Sigmoid colon (tissue), 7 donors: ENCODE measurements at places on chromosomes 2 and 18. TPM values are rescaled to one million over a fixed set of nuclear protein-coding genes. Genes with fewer than 3 reads are reported as not detected.

- no peaks in the 10 kb centered on the region for H3K36me3 ChIP-seq
- H3K4me1 ChIP-seq = no peaks in the 10 kb centered on the region
- no peak overlapping the region for H3K4me3 ChIP-seq
- H3K27ac ChIP-seq = peak overlapping the region; percentile 32
- no peak for DNase-seq
Observed at GRCh38 chr2:106147665-106148064, 46.4 kb downstream of the UXS1 start.

GRCh38 chr18:73896685-73897084 lies 250.9 kb downstream of the FBXO15 start:
- H3K36me3 ChIP-seq = no peaks in the 10 kb centered on the region
- no peak for DNase-seq
- no peaks in the 10 kb centered on the region for H3K4me1 ChIP-seq
- H3K27ac ChIP-seq = no peak overlapping the region

DNA sequence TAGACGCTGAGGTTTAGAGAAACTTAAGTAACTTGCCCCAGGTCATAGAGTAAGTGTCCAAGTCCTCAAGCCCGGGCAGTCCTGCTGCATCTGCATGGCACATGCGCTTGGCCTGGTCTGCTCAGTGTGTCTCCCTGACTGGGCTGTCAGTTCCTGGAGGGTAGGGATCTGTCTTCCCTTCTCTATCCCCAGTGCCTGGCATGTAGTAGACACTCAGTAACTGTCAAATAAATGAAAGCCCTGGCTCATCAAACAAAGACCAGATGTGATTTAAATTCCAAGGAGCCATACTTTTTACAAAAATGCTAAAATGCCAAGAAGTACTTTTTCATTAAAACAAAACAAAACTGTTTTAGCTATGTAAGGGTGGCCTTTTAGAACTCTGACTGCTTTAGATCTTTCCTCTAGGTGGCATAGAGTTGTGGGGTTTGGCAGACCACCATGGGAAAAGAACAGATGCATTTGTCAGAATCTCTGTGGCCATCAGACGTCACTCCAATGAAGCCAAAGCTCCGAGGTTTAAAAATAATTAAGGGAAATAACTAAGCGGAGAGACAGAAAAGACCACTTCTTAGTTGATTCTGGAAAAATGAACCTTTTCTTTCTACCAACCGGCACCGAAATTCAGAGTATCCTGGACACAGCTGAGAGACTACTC lies 34.0 kb downstream of the EPAS1 start:
- no peaks in the 10 kb centered on the region for H3K36me3 ChIP-seq
- peak overlapping the region; percentile 24 for H3K27ac ChIP-seq
- H3K4me1 ChIP-seq = peaks cover 54% of the 10 kb centered on the region
- no peak overlapping the region for H3K4me3 ChIP-seq

GRCh38 chr2:222306393-222307142 lies 7.8 kb upstream of the PAX3 start:
- no peak for DNase-seq
- H3K27ac ChIP-seq = no peak overlapping the region
- H3K4me1 ChIP-seq = peaks cover 30% of the 10 kb centered on the region
- peak overlapping the region; percentile 46 for H3K4me3 ChIP-seq

GRCh38 chr2:215416656-215417055 lies 19.2 kb downstream of the FN1 start:
- H3K27ac ChIP-seq = peak overlapping the region; percentile 57
- H3K27me3 ChIP-seq = no peaks in the 10 kb centered on the region
- H3K36me3 ChIP-seq = peaks cover 100% of the 10 kb centered on the region
- H3K4me1 ChIP-seq = no peaks in the 10 kb centered on the region
- no peak overlapping the region for H3K4me3 ChIP-seq
- DNase-seq = no peak

DNA sequence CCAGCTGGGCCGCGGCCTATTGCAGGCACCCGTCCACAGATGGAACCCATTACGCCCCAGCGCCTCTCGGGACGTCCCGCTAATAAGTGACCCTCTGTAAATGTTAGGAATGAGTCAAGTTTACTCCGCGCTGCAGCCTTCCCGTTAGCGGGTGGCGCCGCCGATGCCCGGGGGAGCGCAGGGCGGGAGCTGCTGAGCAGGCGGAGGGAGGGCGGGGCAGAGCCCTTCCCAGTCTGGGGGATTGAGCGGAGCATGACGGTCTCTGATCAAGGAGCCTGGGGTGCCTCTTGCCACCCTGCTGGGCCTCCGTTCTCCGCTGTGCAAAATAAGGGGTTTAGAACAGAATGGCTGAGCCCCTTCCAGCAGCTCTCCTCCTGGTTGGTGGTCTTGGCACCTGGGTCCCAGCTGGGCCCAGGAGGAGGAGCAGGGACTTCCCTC lies 10.5 kb downstream of the CROCC2 start:
- peaks cover 47% of the 10 kb centered on the region for H3K27me3 ChIP-seq
- H3K4me3 ChIP-seq = no peak overlapping the region
- peak; percentile 72 for DNase-seq
- H3K27ac ChIP-seq = no peak overlapping the region
- peaks cover 16% of the 10 kb centered on the region for H3K4me1 ChIP-seq
- no peaks in the 10 kb centered on the region for H3K36me3 ChIP-seq

DNA sequence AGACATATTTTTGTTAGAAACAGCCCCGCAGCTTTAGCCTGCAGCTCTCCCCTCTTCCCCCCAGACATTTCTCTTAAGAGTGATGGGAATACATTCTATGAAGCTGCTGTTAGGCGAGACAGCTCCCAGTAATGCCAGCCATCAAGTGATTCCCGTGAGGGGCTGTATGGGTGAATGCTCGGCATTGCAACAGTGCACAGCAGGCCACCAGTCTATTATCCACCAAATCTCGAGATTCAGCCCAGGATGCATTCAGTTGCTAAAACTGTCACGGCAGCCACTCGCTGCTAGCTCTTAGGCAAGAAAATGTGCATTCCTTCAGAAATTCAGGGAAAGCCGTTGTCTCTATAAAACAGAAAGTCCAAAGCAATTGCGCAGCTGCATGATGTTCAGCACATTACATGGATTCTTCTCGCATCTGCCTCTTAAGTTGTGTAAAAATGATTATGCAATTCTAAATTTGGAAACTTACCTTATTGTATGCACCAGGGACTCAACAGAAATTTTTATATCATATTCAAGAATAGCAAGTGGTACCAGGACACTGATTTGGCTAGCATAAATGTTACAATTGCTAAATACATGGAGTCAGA lies 211.3 kb upstream of the ARL4C start:
- no peak overlapping the region for H3K4me3 ChIP-seq
- no peak overlapping the region for H3K27ac ChIP-seq
- H3K4me1 ChIP-seq = no peaks in the 10 kb centered on the region

- peak overlapping the region; percentile 81 for H3K27ac ChIP-seq
- H3K36me3 ChIP-seq = no peaks in the 10 kb centered on the region
- H3K4me1 ChIP-seq = peaks cover 78% of the 10 kb centered on the region
- H3K27me3 ChIP-seq = no peaks in the 10 kb centered on the region
- H3K4me3 ChIP-seq = no peak overlapping the region
- no peak for DNase-seq
Observed at GRCh38 chr2:36458106-36458505, 102.5 kb downstream of the CRIM1 start.

DNA sequence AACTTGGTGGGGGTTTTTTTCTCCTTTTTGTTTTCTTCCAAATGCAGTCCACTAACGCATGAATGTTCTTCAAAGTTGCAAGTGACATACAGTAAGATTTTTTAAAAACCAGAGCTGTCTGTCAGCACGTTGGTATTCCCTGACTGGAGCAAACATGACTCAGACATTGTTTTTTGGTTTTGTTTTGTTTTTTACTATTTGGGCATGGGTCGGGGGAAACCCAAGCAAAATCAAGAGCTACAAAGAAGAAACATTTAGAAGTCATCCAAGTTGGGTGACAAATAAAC lies 726 bp upstream of the CCDC88A start:
- H3K36me3 ChIP-seq = no peaks in the 10 kb centered on the region
- peak overlapping the region; percentile 77 for H3K4me3 ChIP-seq
- peaks cover 13% of the 10 kb centered on the region for H3K4me1 ChIP-seq
- peak overlapping the region; percentile 91 for H3K27ac ChIP-seq

GRCh38 chr2:3584076-3584475 lies 9.0 kb downstream of the RPS7 start:
- no peak overlapping the region for H3K4me3 ChIP-seq
- peaks cover 19% of the 10 kb centered on the region for H3K4me1 ChIP-seq

- no peaks in the 10 kb centered on the region for H3K4me1 ChIP-seq
- H3K27me3 ChIP-seq = no peaks in the 10 kb centered on the region
- no peak overlapping the region for H3K4me3 ChIP-seq
- H3K36me3 ChIP-seq = no peaks in the 10 kb centered on the region
- H3K27ac ChIP-seq = no peak overlapping the region
Observed at GRCh38 chr18:46688853-46689525, 32.0 kb upstream of the LOXHD1 start.

NETO1 gene
- total RNA-seq = under 0.01 TPM

DNA sequence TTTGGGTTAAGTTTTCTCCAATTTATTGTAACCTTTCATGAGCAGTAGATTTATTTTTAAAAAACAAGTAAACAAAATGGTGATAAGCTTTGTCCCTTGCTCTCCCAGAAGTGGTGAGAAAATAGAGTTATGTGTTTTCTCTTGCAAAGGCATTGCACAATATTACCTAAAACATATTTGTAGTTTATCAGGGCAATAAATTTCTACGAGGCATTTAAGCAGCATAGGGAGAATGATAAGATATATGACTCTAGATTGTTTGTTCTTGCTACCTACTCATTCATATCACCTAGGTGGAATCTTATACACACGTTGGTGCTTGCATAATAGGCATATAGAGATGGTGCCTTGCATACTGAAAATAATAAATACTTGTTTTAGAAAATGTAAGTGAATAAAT lies 201.7 kb downstream of the MYO1B start:
- H3K4me3 ChIP-seq = no peak overlapping the region
- DNase-seq = no peak
- H3K4me1 ChIP-seq = no peaks in the 10 kb centered on the region
- H3K27me3 ChIP-seq = no peaks in the 10 kb centered on the region

DNA sequence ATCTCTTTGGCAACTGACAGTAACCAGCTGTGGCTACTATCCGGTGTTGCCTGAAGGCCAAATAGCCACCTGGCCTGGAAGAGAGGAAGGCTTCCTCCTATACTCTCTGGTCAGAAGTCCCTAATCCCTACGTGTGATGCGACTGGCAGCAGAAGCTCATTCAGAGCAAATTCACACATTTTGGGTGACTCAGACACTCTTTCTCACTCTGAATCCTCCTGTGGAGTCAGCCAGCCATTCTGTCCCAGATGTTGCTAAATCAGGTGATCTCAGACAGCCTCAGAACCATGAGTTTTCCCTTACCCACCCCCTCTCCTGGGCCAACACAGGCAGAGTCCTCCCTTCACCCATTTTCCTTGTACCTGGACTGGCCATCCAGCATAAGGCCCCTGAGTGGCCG lies 34.7 kb downstream of the CFAP53 start:
- DNase-seq = no peak
- H3K4me1 ChIP-seq = no peaks in the 10 kb centered on the region
- H3K27me3 ChIP-seq = no peaks in the 10 kb centered on the region
- H3K36me3 ChIP-seq = no peaks in the 10 kb centered on the region
- no peak overlapping the region for H3K4me3 ChIP-seq

YIPF4 gene
- 26.4 TPM for total RNA-seq

DNA sequence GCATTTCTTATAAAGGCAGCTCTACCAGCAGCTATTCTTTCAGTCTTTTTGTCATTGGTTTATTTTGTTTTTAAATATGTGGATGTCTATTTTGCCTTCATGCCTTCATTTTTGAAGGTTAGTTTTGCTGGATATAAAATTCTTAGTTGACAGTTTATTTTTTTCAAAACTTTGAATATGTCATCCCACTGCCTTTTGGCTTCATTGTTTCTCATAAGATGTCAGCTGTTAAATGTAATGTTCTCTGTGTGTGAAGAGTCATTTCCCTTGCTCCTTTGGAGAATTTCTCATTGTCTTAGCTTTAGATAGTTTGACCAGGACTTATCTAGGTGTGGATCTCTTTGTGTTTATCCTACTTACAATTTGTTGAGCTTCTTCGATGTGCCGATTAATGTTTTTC lies 213.5 kb downstream of the KIAA1328 start:
- H3K4me3 ChIP-seq = no peak overlapping the region
- no peaks in the 10 kb centered on the region for H3K36me3 ChIP-seq
- DNase-seq = no peak
- H3K27me3 ChIP-seq = no peaks in the 10 kb centered on the region
- H3K4me1 ChIP-seq = no peaks in the 10 kb centered on the region

IL1RL2 gene
- not detected for total RNA-seq

- H3K36me3 ChIP-seq = no peaks in the 10 kb centered on the region
- H3K4me3 ChIP-seq = no peak overlapping the region
- peak; percentile 71 for DNase-seq
- H3K27me3 ChIP-seq = no peaks in the 10 kb centered on the region
- H3K4me1 ChIP-seq = no peaks in the 10 kb centered on the region
Observed at GRCh38 chr2:187499941-187500532, 52.0 kb upstream of the CALCRL start.

DNA sequence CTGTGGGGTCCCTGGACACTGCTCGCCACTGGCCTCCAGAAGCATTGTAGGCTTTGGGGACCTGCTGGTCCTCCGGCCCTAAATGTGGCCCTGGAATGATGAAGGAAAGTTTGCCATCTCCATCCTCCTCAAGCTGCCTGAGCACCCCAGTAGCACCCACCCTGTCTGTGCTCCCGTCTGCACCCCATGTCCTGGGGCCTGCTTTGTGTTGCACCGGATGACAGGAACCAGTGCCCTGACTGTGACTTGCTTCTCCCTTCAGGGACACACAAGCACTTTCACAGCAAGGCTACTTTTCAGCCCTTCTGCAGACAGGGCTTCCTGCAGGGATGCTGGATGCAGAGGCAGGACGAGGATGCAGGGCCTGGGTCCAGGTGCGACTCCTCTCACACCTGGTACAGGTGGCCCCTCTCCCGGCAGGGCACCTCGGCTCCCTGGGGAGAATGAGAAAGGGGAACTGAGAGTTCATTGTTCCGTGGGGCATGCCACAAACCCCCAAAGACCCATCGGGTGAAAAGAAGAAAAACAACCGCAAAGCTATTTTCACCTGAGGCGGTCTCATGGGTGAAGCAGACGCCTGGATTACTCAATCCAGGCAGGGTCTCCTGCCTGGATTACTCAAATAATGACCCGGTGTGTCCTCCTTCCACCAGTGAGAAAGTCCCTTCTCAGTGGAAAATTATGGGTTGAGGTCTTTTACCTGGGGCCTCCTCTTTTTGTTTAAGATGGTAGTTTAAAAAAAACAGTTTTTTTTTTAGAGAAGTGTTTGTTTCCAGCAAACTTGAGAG lies 74.9 kb downstream of the LONRF2 start:
- no peak overlapping the region for H3K4me3 ChIP-seq
- H3K36me3 ChIP-seq = no peaks in the 10 kb centered on the region
- no peak for DNase-seq
- H3K4me1 ChIP-seq = peaks cover 7% of the 10 kb centered on the region
- no peak overlapping the region for H3K27ac ChIP-seq

NT5C1B gene
- total RNA-seq = not detected

- DNase-seq = no peak
- H3K4me3 ChIP-seq = no peak overlapping the region
- H3K36me3 ChIP-seq = no peaks in the 10 kb centered on the region
- no peaks in the 10 kb centered on the region for H3K27me3 ChIP-seq
- no peaks in the 10 kb centered on the region for H3K4me1 ChIP-seq
- H3K27ac ChIP-seq = no peak overlapping the region
Observed at GRCh38 chr18:5413447-5413846, 117.9 kb upstream of the ZBTB14 start.

GRCh38 chr2:6827566-6828298 lies 38.0 kb downstream of the CMPK2 start:
- H3K4me1 ChIP-seq = peaks cover 18% of the 10 kb centered on the region
- peak overlapping the region; percentile 30 for H3K27ac ChIP-seq
- no peak for DNase-seq
- H3K4me3 ChIP-seq = no peak overlapping the region
- no peaks in the 10 kb centered on the region for H3K36me3 ChIP-seq
- no peaks in the 10 kb centered on the region for H3K27me3 ChIP-seq
